ENCODE measurements at places on chromosomes 2 and 18.
A peak's percentile ranks its signal among the peaks of the same experiment; 100 is the strongest.

DNA sequence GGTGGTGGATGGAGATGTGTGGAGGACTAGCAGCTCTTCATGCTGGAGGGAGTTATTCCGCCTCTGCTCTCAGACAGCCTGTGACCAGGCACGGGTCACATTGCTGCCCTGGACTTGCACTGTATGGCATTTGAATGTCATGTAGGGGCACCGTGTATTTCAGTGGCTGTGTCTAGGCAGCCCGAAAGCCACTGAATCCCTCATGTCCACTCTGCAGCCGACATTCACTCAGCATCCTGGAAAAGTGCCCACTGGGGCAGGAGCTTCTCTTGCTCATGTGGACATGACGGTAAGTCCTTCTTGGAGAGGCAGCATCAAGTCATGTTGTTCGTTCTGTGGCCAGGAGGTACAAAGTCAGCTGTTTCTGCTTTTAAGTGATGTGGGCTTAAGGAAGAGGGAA, 127.9 kb downstream of the SH3RF3 start:
- DNase-seq, result no peak

DNA sequence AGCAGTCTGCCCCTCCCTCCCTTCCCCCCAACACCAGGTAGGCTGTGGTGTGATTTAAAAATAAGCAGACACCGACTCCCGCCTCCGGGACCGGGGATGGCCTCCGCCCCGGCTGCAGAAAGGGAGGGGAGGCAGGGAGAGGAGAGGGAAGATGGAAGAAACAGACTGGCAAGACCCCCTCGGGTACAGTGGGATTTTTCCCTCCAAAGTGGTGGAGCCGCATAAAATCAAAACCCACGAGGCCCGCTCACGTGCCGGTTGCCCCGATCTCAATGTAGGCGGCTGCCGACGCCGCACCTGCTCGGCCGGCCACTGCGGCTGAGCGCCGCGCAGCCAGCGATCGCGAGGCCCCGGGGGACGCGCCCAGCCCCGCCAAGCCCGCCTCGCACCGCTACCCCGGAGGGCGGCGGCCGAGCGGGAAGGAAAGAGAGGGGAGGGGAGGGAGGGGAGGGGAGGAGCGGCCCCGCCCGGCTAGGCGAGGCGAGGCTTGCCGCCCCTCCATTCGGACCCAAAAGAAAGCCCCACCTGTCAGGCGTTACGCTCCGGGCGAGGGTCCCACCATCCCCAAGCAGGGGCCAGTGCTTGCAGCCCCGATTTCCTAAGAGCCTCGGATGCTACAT, 811 bp downstream of the ADD2 start:
- DNase-seq, result peak; percentile 32

GRCh38 chr2:214830794-214831346, 21.4 kb upstream of the BARD1 start:
- DNase-seq, result no peak

GRCh38 chr2:234164493-234165413, 114.3 kb downstream of the SPP2 start:
- peak; percentile 85 for DNase-seq

DNA sequence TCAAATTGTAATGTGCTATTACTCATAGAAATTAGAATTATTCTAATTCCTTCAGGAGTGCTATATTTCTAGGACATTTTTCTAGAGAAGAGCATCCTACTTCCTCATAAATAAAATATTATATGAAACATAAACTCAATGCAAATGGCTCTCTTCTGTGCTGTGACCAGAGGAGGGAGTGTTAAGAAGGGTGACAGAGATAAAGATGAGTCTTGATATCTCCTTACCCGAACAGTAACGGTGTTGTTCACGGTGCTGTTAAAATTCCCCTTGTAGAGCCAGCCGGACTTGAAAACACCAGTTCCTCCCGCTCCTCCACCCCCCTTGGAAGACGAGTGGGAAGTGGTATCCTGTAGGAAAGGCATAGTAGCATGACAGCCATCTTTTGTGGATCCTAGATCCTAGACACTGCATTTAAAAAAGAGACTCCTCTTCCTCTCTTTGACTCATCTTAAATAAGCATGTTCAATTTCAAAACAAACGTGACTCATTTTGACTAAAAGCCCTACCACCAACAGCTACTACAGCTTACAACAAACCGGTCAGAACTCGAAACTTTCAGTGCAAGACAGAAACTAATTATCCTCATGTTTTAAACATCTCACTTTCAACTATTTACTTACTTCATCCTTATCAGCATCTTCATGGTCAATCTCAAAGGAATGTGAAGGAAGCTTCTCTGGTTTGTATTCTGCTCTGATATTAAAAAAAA, 156.3 kb downstream of the DOCK10 start:
- no peak for DNase-seq

DNA sequence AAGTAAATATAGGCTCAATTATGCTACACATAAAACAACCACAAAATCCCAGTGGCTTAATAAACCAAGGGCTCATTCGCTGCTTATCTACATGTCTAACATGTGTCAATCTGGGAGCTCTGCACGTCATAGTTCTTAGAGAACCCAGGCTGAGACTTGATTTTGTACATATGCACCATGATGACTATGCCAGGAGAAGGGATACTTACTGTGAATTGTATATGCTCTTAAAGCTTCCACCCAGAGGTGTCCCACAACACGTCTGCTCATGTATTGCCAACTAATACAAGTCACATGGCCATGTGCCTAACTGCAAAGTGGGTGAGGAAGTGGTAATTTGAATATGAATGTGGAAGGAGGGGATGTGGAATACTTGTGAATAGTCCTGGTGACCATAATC, 262.1 kb downstream of the CPS1 start:
- DNase-seq, result no peak

DNA sequence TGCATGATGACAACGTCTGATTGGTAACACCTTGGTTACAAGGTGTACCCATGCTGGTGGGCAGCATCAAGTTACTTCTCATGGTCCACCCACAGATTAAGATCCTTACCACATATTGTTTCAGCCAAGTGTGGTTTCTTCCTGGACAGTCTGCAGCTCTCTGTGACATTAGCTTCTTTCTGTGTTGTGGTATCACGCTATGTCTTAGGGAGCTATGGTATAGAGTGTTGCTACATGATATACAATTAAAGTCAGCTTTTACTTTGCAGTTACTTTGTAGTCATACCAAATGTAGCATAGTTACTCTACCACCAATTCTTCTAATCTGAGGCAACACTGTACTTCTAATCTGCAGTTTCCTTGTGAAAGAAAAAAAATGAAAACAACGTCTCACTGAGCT, 48.8 kb downstream of the ZCCHC2 start:
- no peak for DNase-seq

- DNase-seq, result no peak
Observed at GRCh38 chr2:6993229-6993640, 76.0 kb downstream of the RNF144A start.

GRCh38 chr2:184534986-184535385, 63.3 kb upstream of the ZNF804A start:
- DNase-seq, result no peak

GRCh38 chr2:60992985-60993392, 24.5 kb upstream of the PEX13 start:
- no peak for DNase-seq

All from Peyer's patch (tissue), 4 donors.